ENCODE measurements at places on chromosomes 2 and 18. TPM values are rescaled to one million over a fixed set of nuclear protein-coding genes. Genes with fewer than 3 reads are reported as not detected.

The AP1S3 gene
- 4.6 TPM for total RNA-seq

The ARHGAP28 gene
- 26.4 TPM for total RNA-seq

The USP37 gene
- 7.6 TPM for total RNA-seq

The MZT2B gene
- 92.1 TPM for total RNA-seq

The AUP1 gene
- total RNA-seq = 95.4 TPM

The CD302 gene
- total RNA-seq = 9.4 TPM

The DNAJB2 gene
- total RNA-seq = 16.1 TPM

The LOXHD1 gene
- not detected for total RNA-seq

The ALLC gene
- not detected for total RNA-seq

The MEP1B gene
- total RNA-seq = not detected

The CNPPD1 gene
- 10.8 TPM for total RNA-seq

The CRACDL gene
- not detected for total RNA-seq

The RND3 gene
- 51.7 TPM for total RNA-seq

The PPP1R1C gene
- total RNA-seq = 3.3 TPM

The CENPA gene
- 30.2 TPM for total RNA-seq

The C2orf78 gene
- 0.45 TPM for total RNA-seq

The ITPRIPL1 gene
- total RNA-seq = not detected

The SERPINB3 gene
- total RNA-seq = not detected

The KCNF1 gene
- not detected for total RNA-seq

The APCDD1 gene
- 5.3 TPM for total RNA-seq

The MPP4 gene
- not detected for total RNA-seq

The CFLAR gene
- 16.9 TPM for total RNA-seq

All from H4 (cell line).